ENCODE measurements at places on chromosomes 12 and 14. TPM values are rescaled to one million over a fixed set of nuclear protein-coding genes. Genes with fewer than 3 reads are reported as not detected.

The KCTD10 gene
- 20.4 TPM for total RNA-seq

The DNAH10 gene
- 0.07 TPM for total RNA-seq

The BMP4 gene
- not detected for total RNA-seq

The FGFR1OP2 gene
- total RNA-seq = 31.8 TPM

The TC2N gene
- 9.5 TPM for total RNA-seq

The TAOK3 gene
- 45.7 TPM for total RNA-seq

The RECQL gene
- total RNA-seq = 22.8 TPM

The ELK3 gene
- total RNA-seq = 5.5 TPM

The POLR3B gene
- total RNA-seq = 14.6 TPM

The SVOP gene
- total RNA-seq = 0.09 TPM

The SERPINA5 gene
- total RNA-seq = 0.34 TPM

The PLA2G1B gene
- 1.8 TPM for total RNA-seq

The OR4M1 gene
- not detected for total RNA-seq

The LTB4R gene
- total RNA-seq = 3.7 TPM

The SERPINA9 gene
- total RNA-seq = not detected

The MMP19 gene
- 1.1 TPM for total RNA-seq

The CLEC4D gene
- total RNA-seq = not detected

The INF2 gene
- 30.7 TPM for total RNA-seq

The ITGA7 gene
- 2.3 TPM for total RNA-seq

The GPX2 gene
- 0.56 TPM for total RNA-seq

The FAM222A gene
- 0.83 TPM for total RNA-seq

The KRT81 gene
- total RNA-seq = 0.25 TPM

The TSPAN11 gene
- not detected for total RNA-seq

The NR4A1 gene
- 4.4 TPM for total RNA-seq

The VRTN gene
- total RNA-seq = 0.09 TPM

The LBHD2 gene
- not detected for total RNA-seq

The TSHR gene
- not detected for total RNA-seq

The C2CD5 gene
- 16.4 TPM for total RNA-seq

The LRP1-AS gene
- total RNA-seq = not detected

All from K562 (cell line).